Endodermal cell (in vitro differentiated cells): ENCODE measurements at places on chromosomes 16 and 17. TPM values are rescaled to one million over a fixed set of nuclear protein-coding genes. Genes with fewer than 3 reads are reported as not detected.
A peak's percentile ranks its signal among the peaks of the same experiment; 100 is the strongest.

GRCh38 chr17:36929851-36930582 lies 7.3 kb upstream of the LHX1 start:
- no peak overlapping the region for H3K4me3 ChIP-seq
- H3K36me3 ChIP-seq: peaks cover 76% of the 10 kb centered on the region
- no peak overlapping the region for H3K27ac ChIP-seq

- no peak overlapping the region for H3K27ac ChIP-seq
- H3K4me1 ChIP-seq: no peaks in the 10 kb centered on the region
- no peaks in the 10 kb centered on the region for H3K36me3 ChIP-seq
- peaks cover 26% of the 10 kb centered on the region for H3K27me3 ChIP-seq
- no peak for DNase-seq
Observed at GRCh38 chr17:34532281-34533065, 46.9 kb upstream of the TMEM132E start.

DNA sequence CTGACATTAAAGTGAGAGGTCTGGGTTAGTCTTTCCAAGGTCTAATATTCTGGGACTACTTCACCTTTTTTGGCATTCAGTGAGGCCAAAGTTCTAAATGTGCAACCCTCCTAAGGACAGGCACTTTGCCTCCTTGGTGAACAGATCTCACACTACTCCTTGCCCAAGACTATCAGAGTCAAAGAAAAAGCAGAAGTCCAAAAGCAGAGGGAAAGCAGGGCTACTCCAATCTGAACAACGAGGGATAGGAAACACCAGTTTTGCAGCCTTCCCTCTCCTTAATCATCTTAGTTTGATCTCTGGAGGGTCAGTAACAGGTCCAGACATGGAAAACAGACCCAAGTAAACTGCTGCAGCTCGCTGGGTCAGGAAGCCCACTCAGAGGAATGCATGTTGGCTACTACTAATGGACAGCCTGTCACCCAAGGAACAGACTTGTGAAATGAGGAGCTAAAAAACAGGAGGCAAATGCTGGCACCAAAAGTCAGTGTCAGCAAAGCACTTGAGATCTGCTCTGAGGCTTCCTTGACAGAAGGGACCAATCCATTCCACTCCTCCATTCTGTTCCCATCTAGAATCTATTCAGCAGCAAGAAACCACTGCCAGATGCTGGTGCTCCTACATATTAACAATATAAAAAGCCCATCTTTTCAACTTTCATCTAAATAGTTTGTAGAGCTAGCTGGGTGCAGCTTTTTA lies 29.9 kb downstream of the DCUN1D3 start:
- DNase-seq: no peak
- peaks cover 4% of the 10 kb centered on the region for H3K36me3 ChIP-seq
- H3K27ac ChIP-seq: no peak overlapping the region

Gene PRSS33
- 0.35 TPM in 1 of 2 replicates, not detected in the other for total RNA-seq

GRCh38 chr17:8125947-8126490 lies 2.1 kb upstream of the HES7 start:
- DNase-seq: peak; percentile 89
- H3K27ac ChIP-seq: no peak overlapping the region
- peak overlapping the region; percentile 91 for H3K4me3 ChIP-seq
- peaks cover 77% of the 10 kb centered on the region for H3K27me3 ChIP-seq

Gene KRTAP17-1
- total RNA-seq: 0.46 TPM in 1 of 3 replicates, not detected in the others

- H3K27me3 ChIP-seq: peaks cover 100% of the 10 kb centered on the region
- no peak overlapping the region for H3K27ac ChIP-seq
- H3K4me1 ChIP-seq: no peaks in the 10 kb centered on the region
- H3K4me3 ChIP-seq: no peak overlapping the region
- no peaks in the 10 kb centered on the region for H3K36me3 ChIP-seq
Observed at GRCh38 chr17:49991409-49991808, 3.6 kb downstream of the DLX3 start.

Gene EMC8
- 32.1 to 67.8 TPM (median 60.1 TPM) in 3 replicates for total RNA-seq

DNA sequence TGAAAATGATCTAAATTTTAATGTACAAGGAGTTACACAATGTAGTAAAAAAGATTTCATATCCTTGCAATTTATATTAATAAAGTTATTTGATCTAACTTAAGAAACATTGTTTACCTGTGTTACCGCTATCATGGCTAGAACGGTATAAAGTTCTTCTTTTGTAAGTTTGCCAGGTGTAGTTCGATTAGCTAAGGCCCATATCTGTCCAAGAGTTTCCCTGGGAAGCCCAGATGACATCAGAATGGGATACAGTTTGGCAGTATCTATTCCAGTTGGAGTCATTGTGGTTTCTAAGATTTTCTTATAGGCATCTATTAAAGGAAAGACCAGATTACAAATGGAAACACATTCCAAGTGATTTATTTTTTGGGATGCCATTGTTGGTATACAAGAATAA lies 37.5 kb downstream of the SYNRG start:
- H3K27ac ChIP-seq: no peak overlapping the region
- peaks cover 85% of the 10 kb centered on the region for H3K36me3 ChIP-seq
- H3K4me1 ChIP-seq: no peaks in the 10 kb centered on the region
- no peaks in the 10 kb centered on the region for H3K27me3 ChIP-seq

Gene CTRB2
- total RNA-seq: not detected in 2 replicates

Gene TPSB2
- total RNA-seq: not detected in 2 replicates

- no peaks in the 10 kb centered on the region for H3K4me1 ChIP-seq
- H3K4me3 ChIP-seq: no peak overlapping the region
- no peak overlapping the region for H3K27ac ChIP-seq
- peaks cover 37% of the 10 kb centered on the region for H3K36me3 ChIP-seq
- peak; percentile 79 for DNase-seq
- no peaks in the 10 kb centered on the region for H3K27me3 ChIP-seq
Observed at GRCh38 chr16:75289189-75289588, 37.8 kb upstream of the BCAR1 start.

DNA sequence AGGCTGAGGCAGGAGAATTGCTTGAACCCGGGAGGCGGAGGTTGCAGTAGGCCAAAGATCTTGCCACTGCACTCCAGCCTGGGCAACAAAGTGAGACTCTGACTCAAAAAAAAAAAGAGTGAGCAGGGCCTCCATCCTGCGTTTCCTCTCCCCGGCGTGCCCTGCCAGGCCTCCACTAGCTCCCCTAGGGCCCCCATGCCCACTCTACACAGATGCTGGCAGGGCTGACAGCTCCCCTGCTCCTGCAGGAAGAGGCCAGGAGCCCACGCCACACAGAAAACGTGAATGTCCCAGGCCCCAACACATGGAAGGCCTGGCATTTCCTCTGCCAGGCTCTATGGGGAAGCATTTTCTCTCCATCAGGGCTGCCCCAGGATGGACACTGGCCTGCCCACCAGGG lies 109.4 kb downstream of the AMFR start:
- H3K4me3 ChIP-seq: no peak overlapping the region
- no peaks in the 10 kb centered on the region for H3K4me1 ChIP-seq
- H3K27me3 ChIP-seq: peaks cover 14% of the 10 kb centered on the region
- H3K27ac ChIP-seq: no peak overlapping the region
- DNase-seq: no peak
- H3K36me3 ChIP-seq: no peaks in the 10 kb centered on the region

- no peak overlapping the region for H3K4me3 ChIP-seq
- no peak for DNase-seq
- H3K4me1 ChIP-seq: peaks cover 3% of the 10 kb centered on the region
- H3K27me3 ChIP-seq: peaks cover 49% of the 10 kb centered on the region
- no peaks in the 10 kb centered on the region for H3K36me3 ChIP-seq
Observed at GRCh38 chr17:38556239-38556638, 49.5 kb downstream of the SRCIN1 start.

Gene DNASE1L2
- 0.35 to 0.67 TPM (median 0.52 TPM) in 3 replicates for total RNA-seq

GRCh38 chr16:76409706-76410105 lies 132.5 kb downstream of the CNTNAP4 start:
- no peak overlapping the region for H3K27ac ChIP-seq
- DNase-seq: no peak
- H3K4me3 ChIP-seq: no peak overlapping the region
- no peaks in the 10 kb centered on the region for H3K36me3 ChIP-seq

DNA sequence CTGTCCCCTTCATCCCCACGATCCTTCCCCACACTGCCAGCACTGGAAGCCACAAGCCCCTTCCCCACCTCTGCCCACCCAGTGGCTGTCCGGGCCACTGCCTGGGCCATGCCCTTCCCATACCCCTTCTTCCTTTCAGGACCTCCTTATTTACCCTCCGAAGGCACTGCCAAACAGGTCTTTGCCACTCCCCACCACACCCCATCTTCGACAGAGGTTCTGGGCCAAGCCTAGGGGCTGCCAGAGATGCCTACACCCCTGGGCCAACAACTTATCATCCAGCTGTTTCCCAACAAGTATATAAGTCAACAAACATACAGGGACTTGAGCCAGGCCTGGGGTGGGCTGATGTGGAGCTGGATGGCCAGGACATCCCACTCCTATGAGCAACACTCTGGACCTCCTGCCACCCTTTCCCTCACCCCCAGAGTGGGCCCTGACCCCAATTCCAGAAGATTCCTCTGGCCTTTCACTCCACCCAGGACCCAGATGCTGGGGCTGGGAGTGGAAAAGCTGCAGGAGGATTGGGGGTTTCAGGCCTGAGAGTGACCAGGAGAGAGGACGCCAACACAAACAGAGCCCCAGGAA lies 1.5 kb upstream of the PPP1R1B start:
- no peak overlapping the region for H3K27ac ChIP-seq
- H3K27me3 ChIP-seq: peaks cover 57% of the 10 kb centered on the region
- H3K4me3 ChIP-seq: no peak overlapping the region
- no peak for DNase-seq
- H3K4me1 ChIP-seq: peaks cover 10% of the 10 kb centered on the region
- no peaks in the 10 kb centered on the region for H3K36me3 ChIP-seq

Gene LGALS3BP
- 63.3 to 71.4 TPM (median 70.8 TPM) in 3 replicates for total RNA-seq

Gene KRT31
- not detected in 3 replicates for total RNA-seq

Gene MYH1
- not detected in 2 replicates for total RNA-seq

- DNase-seq: peak; percentile 92
- H3K4me3 ChIP-seq: no peak overlapping the region
- no peaks in the 10 kb centered on the region for H3K36me3 ChIP-seq
- H3K4me1 ChIP-seq: no peaks in the 10 kb centered on the region
- peaks cover 54% of the 10 kb centered on the region for H3K27me3 ChIP-seq
Observed at GRCh38 chr16:84266451-84266850, 26.6 kb upstream of the KCNG4 start.

GRCh38 chr16:4945560-4946502 lies 8.9 kb upstream of the PPL start:
- no peak overlapping the region for H3K4me3 ChIP-seq
- H3K27me3 ChIP-seq: no peaks in the 10 kb centered on the region
- H3K36me3 ChIP-seq: no peaks in the 10 kb centered on the region
- no peak overlapping the region for H3K27ac ChIP-seq
- H3K4me1 ChIP-seq: peaks cover 14% of the 10 kb centered on the region

- peak; percentile 85 for DNase-seq
- H3K36me3 ChIP-seq: peaks cover 2% of the 10 kb centered on the region
- H3K4me1 ChIP-seq: no peaks in the 10 kb centered on the region
- no peak overlapping the region for H3K27ac ChIP-seq
- H3K27me3 ChIP-seq: no peaks in the 10 kb centered on the region
- H3K4me3 ChIP-seq: no peak overlapping the region
Observed at GRCh38 chr17:81253358-81254131, 14.4 kb downstream of the NDUFAF8 start.

Gene MYH8
- not detected in 3 replicates for total RNA-seq

Gene WNT3
- total RNA-seq: 14.1 to 19.9 TPM (median 18.7 TPM) in 3 replicates

DNA sequence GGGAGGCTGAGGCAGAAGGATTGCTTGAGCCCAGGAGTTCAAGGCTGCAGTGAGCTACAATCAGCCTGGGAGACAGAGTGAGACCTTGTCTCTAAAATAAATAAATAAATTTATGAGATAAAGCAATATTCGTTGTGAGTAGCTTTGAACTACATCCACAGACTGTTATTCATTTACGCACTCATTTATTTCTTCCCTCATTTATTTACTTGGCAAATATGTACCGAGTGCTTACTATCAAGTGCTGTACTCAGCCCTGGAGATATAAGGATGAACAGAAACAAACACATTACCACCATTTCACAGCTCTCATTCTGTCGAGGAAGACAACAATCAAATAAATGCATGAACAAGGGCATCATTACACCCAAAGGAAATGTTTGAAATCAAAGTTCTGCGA lies 24.7 kb upstream of the UMOD start:
- H3K4me3 ChIP-seq: no peak overlapping the region
- H3K27ac ChIP-seq: no peak overlapping the region
- H3K4me1 ChIP-seq: no peaks in the 10 kb centered on the region
- DNase-seq: no peak
- no peaks in the 10 kb centered on the region for H3K27me3 ChIP-seq
- no peaks in the 10 kb centered on the region for H3K36me3 ChIP-seq

GRCh38 chr16:5143761-5144620 lies 46.4 kb upstream of the EEF2KMT start:
- no peak for DNase-seq
- H3K36me3 ChIP-seq: no peaks in the 10 kb centered on the region
- H3K4me1 ChIP-seq: no peaks in the 10 kb centered on the region
- H3K4me3 ChIP-seq: no peak overlapping the region
- no peak overlapping the region for H3K27ac ChIP-seq
